ENCODE measurements at places on chromosomes 2 and 18.

DNA sequence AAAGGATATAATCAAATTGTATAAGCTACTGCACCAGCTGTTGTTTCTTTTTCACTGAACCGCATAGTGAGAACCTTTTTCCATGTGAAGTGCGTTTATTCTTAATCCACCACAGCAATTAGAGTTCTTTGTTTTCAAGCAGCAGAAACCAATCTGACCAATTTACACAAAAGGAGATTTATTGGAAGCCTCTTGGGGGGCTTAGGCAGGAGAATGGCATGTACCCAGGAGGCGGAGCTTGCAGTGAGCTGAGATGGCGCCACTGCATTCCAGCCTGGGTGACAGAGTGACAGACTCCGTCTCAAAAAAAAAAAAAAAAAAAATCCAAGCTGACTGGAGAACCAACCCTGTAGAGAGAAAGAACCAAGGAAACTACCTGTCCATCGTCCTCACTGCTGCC, 10.0 kb downstream of the ADNP2 start:
- DNase-seq, result no peak

GRCh38 chr2:121129692-121130091, 155.3 kb downstream of the TFCP2L1 start:
- no peak for DNase-seq

GRCh38 chr2:172455121-172455515, 27.7 kb downstream of the ITGA6 start:
- DNase-seq, result no peak

- no peak for DNase-seq
These were observed 28.9 kb downstream of the CRIM1 start for GRCh38 chr2:36384454-36384853.

DNA sequence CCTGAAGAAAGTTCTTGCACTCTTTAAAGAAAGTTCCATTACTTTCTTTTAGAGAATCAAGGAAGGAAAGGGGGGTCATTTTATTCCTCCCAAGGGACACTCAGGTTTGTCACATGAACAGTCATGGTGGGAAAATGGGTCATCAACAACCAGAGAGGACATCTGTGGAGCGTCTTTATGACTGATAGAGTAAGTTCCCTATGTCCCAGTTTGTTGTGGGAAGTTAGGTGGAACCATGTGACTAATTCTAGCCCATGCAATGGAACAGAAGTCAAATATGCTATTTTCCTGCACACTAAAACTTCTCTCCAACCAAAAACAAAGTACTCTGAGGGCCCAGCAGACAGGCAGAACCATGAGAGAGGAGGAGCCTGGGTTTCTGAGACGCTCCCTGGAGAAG, 165.6 kb upstream of the SERTAD2 start:
- no peak for DNase-seq

- no peak for DNase-seq
These were observed 76.7 kb downstream of the MERTK start for GRCh38 chr2:111975053-111975552.

- DNase-seq, result no peak
These were observed 2.2 kb downstream of the CBLN2 start for GRCh38 chr18:72541871-72542332.

GRCh38 chr2:7886666-7887065, 795.2 kb upstream of the ID2 start:
- no peak for DNase-seq

DNA sequence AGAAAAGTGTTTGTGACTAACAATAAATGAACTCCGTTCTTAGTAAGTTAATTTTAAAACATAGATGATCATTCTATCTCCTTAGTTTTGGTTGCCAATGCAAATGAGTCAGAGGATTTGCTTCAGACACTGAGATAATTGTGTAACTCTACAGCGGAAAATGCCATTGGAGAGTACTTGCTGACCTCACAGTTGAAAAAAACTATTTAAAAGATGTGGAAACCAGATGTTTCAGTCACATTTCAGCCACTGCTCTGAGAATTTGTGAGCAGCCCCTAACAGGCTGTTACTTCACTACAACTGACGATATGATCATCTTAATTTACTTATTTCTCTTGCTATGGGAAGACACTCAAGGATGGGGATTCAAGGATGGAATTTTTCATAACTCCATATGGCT, at the start of gene TNFAIP6:
TSS of gene TNFAIP6 (plus strand) at position 234 of the 400 bp plus-strand sequence. CDS start at position 309, 75 bp downstream.
- DNase-seq, result no peak

- DNase-seq, result no peak
These were observed 196.7 kb downstream of the SH3BP4 start for GRCh38 chr2:235148201-235149170.

DNA sequence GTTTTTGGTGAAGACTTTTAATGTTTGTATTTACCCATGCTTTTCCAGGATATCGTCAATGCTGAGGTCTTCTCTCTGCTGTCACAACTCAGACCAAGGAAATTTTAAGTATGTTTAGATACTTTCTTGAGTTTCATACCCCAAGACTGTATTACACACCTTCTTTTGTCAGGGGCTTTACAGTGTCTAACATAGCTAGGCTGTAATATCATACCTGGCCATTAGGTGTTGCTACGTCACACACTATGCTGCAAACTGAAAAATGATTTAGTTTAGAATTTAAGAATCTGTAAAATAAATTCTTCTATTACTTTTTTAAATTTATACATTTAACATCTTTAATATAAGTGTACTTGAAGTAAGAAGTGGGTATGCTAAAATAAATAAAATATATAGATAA, 358.4 kb upstream of the NRP2 start:
- DNase-seq, result no peak

DNA sequence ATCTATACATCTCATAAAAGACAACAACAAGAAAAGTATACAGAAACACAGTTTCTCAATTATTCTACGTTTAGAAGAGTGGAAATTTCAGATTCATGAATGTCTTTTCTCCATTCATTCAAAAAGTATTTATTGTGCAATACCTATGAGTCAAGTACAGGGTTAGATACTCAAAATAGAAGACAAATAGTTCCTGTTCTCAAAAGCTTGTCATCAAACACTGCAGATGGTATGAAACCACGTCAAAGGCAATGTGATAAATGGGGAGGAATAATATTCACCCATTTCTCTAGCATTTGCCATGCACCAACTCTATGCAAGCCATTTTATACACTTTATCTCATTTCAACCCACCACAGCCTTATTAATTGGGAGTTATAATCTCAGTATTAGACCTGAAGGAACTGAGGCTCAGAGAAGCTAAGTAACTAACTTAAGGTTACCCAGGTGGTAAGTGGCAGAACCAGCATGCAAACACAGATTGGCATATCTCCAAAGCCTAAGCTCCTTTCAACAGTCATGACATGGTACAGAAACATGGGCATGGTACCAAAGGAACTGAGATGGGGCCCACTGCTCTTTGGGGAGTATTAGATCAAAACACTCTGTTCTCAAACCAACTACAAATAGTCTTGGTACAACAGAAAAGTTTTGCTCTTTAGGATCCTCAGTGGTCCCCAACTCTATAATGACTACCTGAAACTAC, 67.2 kb upstream of the NPAS2 start:
- no peak for DNase-seq

DNA sequence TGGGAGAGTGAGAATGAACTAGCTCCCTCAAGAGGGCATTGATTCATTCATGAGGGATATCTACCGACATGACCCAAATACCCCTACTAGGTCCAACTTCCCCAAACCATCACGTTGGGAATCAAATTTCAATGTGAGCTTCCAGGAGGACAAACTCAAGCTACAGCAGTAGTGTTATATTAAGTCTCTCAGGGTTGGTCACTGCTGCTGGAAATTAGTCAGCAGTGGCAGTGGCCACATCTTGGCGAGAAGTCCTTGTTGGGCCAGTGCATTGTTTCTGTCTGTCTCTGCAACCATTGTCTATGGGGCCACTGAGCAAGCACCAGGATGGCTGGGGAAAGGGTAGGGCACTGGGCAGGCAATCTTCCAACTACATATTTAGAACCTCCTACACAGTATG, 47.5 kb downstream of the THUMPD2 start:
- no peak for DNase-seq

DNA sequence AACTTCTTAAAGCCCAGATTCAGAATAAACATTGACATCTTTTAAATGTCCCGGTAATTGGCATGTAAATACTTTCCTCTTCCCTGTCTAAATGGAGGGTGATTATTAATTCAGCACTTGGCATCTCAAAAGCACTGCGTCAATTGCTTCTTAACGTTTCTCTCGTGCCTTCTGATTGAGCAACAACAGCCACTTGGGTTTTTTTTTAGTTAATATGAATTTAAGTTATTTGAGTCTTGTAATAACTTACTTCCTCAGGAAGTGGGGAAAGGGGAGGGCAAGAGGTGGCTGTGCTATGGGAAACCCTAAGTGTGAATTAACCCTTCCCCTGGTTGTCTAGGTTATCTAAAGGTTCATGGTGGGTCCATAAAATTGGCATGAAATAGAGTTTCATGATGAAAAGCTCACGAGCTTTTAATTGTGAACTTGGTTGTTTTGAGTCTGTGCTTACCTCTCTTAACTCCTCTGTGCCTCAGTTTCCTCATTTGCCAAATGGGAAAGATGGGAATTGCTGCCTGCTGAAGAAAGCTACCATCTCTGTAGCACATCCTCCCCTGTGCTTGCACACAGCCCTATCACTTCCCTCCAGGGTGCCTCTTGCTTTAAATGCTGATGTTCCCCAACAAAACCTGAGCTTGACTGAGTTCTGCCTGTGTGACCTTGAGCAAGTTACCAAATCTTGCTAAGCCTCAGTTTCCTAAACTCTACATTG, 126.3 kb upstream of the BCL2L11 start:
- DNase-seq, result no peak

- DNase-seq, result peak; percentile 37
These were observed 43.7 kb downstream of the HDLBP start for GRCh38 chr2:241271706-241272302.

- no peak for DNase-seq
These were observed 617 bp downstream of the FOSL2 start for GRCh38 chr2:28393114-28393836.

DNA sequence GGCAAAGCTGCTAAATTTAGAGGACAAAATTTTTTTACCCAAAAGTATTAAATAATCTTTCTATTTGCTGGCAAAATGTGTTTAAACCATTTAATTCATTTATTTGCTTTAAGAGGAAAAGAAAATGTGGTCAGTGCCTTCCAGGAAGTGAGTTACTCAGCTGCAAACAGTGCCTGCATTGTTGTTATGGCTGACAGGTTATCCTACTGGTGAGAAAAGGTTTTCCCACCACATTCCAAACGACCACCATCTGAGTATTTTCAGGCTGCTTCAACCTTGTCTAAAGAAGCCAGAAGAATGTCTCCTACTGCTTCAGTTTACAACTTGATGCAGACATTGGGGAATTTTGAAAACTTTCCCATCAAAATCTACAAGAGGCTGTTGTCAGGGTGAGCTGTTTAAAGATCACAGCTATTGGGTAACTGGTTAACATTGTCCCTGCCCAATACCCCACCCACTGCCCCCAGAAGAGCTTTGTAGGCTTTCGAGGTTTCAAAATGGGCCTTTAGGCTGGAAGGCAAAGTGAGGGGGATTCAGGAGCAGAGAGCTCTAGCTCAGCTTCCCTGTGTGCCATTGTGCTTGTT, 461.3 kb upstream of the FANCL start:
- DNase-seq, result no peak

DNA sequence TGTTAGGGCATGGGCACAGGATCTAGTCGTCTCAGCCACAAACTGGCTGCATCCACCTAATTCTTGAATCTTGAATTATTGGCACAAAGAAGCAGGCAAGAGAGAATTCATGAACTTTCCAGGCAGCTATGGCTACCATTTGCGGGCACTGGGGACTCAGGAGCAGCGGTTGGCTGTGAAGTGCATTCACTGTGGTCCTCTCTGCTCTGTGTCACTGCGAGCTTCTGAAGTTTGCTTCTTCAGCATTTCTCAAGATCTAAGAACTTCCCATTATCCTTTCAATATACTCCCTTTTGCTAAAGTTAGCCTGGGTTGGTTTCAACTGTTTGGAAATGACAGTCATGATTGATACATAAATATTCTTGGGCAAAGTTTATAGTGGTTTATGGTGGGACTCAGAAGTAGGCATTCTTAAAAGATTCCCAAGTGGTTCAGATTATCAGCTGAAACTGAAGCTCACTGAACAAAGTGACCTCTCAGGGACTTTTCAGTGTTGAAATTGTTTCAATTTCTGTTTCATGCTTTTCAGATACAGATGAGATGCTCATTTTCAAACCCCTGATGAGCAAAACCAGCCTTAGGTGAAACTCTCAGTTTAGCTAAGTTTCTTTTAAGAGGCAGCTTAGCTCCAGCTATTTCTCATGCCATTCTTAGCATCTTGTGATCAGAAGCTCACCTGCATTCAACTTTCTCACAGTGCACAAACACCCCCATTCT, 1258.3 kb upstream of the GYPC start:
- DNase-seq, result no peak

All from GDM1 (cell line).